ENCODE measurements at places on chromosomes 1 and 21.
A peak's percentile ranks its signal among the peaks of the same experiment; 100 is the strongest.

DNA sequence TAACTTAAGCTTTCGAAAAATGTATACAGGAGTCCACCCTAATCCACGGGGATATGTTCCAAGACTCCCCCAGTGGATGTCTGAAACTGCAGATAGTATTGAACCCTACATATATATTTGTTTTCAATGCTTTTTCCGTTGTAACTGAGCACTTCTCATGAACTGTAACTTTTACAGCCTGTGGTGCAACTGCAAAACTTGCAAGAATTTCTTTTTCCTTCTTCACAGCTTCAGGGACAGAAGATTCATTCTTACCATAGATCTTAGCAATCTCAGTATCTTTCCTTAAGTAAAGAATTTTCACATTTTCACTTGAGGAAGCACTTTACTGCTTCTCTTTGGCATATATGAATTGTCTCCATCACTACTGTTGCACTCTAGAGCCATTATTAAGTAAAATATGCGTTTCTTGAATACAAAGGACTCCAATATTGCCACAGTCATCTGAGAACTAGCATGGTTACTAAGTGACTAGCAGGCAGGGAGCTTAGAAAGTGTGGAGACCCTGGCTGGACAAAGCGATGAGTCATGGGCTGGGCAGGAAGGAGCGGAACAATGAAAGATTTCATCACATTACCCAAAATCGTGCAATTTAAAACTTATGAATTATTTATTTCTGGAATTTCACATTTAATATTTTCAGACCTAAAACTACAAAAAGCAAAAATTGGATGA, 14.1 kb downstream of the DPYD start:
- no peak for DNase-seq

DNA sequence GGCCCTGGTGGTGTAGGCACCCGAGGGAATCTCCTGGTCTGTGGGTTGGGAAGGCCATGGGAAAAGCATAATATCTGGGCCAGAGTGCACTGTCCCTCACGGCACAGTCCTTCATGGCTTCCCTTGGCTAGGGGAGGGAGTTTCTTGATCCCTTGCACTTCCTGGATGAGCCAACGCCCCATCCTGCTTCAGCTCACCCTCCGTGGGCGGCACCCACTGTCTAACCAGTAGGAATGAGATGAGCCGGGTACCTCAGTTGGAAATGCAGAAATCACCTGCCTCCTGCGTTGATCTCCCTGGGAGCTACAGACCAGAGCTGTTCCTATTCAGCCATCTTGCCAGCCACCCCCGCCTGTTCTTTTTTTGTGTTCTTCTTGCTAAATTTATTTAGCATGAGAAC, 134.4 kb downstream of the LEPR start:
- DNase-seq = no peak

GRCh38 chr1:23177438-23178380, 9.1 kb upstream of the LUZP1 start:
- peak; percentile 76 for DNase-seq

GRCh38 chr1:181043025-181043888, 9.5 kb downstream of the MR1 start:
- DNase-seq = peak; percentile 15

DNA sequence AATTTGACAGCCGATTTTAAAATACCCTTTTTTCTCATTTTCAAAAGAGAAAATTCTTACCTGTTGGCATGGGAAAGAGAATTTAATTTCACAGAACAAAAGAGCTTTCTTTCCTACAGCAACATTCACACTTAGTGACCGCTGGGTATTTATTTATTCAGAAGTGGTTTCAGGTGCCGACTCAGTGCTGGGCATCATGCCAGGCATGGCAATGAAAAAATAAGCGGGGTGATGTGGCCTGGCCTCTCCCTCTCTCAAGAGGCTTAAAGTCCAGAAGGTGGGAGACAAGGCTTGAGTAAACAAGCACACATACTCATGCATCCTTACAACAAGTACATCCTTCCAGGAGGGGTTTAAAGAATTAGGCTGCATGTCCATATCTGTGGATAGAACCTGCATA, 4.1 kb upstream of the PCP4 start:
- DNase-seq = peak; percentile 97

DNA sequence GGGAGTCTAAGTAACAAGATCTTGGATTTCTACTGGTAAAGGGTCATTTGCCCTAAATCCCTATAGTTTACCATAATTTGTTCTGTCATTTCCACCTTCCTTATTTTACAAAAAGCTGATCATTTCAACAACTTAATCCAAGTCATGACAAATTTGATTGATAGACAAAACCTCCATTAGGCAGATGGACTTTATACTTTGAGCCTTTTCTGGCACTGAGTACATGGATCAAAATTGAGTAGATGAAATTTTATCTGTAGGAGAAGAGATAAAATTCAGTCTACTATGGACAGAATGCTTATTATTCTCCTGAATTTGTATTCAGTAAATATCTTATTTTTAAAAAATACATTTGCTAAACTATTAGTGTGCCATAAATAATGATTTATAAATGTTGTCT, 62.6 kb upstream of the NRIP1 start:
- no peak for DNase-seq

DNA sequence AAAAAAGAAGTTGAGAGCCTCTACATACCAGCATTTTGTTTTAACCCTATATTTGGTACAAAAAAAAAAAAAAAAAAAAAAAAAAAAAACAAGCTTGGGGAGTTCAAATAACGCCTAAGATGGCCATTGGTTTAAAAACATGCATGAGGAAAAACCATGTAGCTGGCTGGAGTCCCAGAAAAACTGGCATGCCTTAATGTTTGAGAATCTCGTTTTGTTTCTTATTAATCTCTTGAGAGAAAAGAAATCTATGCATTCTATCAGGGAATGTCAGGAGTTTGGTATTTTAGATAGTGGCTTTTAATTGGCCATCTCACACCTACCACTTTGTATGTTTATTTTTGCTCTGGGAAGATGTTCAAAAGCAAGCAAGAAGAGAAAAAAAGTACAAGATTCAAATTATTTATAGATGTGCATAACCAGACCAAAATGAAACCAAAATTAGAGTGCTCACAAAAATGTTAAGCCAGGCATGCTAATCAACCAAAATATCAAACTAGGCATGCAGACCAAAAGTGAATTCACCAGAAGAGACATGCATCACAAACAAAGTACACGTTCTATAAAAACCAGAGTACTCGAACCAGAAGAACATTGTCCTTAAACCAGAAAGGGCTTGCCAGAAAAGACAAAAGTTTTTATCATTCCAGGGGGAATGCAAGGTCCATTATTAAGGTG, 156.6 kb downstream of the AK5 start:
- no peak for DNase-seq

DNA sequence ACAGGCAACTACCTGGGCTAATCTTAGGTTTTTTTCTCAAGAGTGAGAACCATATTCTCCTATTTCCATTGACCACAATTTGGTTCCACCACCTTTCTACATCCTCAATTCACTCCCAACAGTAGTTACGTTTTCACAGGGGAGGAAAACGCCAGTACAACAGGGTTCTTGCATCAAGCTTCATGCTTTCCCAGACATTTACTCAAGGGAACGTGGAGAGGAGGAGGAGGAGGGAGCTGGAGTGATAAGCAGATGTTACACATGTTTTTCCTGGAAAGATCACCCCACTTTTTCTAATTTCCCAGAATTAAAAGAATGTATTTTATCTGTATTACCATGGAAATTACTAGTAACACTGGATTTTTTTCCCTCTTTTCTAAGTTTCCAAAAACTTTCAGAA, 58.3 kb downstream of the RGS5 start:
- DNase-seq = no peak
